Putamen (tissue), 1 donor: ENCODE measurements at places on chromosomes 3 and 15.

DNA sequence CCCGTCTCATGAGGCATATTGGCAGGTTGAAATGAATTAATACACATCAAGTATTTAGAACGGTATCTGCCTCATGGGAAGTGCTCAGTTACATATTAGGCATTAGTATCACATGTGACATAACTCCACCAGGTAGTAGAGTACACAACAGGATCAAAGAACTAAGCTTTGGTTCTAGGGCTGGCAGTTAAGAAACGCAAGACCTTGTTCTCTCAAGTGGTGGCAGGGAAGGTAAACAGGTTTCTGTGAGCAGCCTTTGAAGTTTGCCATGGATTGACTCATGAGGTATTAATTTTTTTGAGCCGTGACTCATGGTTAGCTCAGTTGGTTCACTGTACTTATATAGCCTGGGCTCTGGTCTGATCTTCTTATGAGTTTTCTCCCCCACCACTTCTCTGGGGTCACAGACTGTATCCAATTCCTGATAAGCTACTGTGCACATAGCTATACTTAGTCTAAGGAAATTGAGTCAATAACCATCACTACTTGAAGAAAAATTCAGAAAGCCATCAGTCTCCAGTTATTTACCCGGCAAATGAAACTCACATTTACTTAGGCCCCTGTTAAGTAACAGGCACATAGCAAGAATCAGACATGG, 155.6 kb upstream of the STT3B start:
- no peak for DNase-seq

GRCh38 chr3:157956850-157957249, 149.4 kb downstream of the SHOX2 start:
- DNase-seq: no peak

DNA sequence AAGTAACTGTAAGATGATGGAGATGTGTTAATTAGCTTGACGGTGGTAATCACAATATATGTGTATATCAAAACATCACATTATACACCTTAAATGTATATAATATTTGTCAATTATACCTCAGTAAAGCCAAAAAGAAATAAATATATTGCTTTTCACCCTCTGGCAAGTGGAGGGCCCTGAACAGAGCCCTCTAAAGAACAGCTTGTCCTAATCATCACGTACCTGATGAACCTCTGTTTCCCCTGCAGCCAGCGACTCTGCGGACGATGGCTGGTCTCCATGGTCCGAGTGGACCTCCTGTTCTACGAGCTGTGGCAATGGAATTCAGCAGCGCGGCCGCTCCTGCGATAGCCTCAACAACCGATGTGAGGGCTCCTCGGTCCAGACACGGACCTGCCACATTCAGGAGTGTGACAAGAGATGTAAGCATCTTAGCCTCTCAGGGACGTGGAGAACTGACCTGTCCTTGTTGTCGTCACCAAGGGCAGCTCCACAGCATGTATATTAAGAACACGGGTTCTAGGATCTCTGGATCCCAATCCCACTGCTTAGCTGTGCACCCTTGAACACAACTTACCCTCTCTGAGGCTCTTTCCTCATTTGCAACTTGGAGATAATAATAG, 6.3 kb downstream of the THBS1 start:
- no peak for DNase-seq

GRCh38 chr15:76060118-76060989, 569 bp downstream of the TMEM266 start:
- DNase-seq: no peak

GRCh38 chr3:179743913-179744312, 91.1 kb downstream of the USP13 start:
- no peak for DNase-seq

GRCh38 chr3:120462409-120462959, 11.7 kb upstream of the FSTL1 start:
- no peak for DNase-seq

DNA sequence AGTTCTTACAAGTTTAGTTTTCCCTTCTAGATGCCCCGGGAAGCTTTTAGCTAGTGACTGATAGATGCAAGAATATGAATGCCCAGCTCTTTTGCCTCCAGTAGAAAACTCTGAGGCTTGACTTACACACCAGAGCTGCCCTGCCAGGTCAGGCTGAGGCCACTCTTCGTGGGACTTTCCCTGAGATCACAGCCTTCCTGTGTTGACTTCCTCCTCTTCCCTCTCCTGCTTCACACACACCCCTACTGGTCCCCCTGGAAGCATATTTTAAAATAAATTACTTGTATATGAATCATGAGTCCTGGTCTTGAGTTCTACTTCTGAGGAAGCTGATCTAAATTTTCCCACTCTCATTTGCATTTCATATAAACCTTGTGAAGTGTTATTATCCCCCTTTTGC, 413.7 kb downstream of the PDCD6IP start:
- no peak for DNase-seq

GRCh38 chr3:140585828-140586227, 92.0 kb upstream of the TRIM42 start:
- no peak for DNase-seq

DNA sequence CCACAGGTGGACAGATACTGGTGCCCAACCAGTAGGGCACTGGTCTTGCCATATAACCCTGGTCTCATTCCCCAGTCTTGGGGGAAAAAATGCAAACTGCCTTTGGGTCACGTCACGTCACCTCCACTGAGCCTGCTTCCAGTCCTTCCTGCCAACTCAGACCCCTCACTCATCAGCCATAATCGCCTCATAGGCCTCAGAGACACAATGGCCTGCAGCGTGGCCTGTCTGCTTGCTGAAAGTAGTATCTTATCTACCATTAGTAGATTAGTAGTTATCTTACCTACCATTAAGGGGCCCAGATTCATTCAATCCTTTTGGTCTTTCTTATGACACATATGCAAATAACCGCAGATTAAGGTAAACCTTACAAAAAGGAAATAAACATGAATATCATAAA, 93.8 kb downstream of the FAM174B start:
- no peak for DNase-seq

DNA sequence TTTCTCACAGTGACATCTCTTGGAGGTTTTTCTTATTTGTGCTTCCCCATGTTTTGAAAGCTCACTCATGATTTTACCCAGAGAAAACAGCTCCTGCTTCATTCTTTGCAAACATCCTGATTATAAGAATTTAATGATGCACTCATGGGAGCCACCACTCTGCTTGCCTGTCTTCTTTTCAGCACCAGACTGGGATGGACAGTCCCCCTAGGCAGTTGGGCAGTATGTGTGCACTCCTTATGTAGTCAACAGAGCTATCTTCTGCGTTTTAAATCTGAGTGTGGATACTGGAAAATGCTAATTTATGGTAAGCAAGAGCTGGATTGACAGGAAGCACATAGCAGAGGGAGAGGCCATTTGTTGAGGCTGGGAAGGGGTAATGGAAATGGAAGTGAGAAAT, 276.1 kb downstream of the AGBL1 start:
- no peak for DNase-seq

GRCh38 chr3:139935866-139936817, 1.2 kb downstream of the CLSTN2 start:
- no peak for DNase-seq

DNA sequence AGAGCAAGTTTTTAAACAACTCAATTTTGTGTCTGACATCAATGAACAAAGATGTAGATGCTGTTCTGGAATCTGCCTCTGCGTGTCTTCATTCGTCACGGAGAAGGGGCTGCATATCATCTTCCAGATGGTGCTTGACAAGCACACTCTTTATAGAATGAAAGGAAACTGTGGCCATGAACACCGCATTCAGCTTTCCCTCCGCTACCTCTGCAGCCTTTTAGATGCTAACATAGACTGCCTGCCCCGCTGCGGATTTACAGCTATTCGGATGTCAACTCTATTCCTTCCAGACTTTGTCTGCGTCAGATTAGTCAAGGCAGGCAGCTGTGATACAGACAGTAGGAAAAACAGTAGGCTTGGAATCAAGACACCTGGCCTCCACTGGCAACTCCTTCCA, 232.9 kb downstream of the TJP1 start:
- DNase-seq: no peak
